GM23338 (cell line): ENCODE measurements at places on chromosomes 13 and 19. TPM values are rescaled to one million over a fixed set of nuclear protein-coding genes. Genes with fewer than 3 reads are reported as not detected.

RGS9BP gene
- total RNA-seq = 0.43 and 0.83 TPM in 2 replicates

CAPN12 gene
- 8.0 and 20.5 TPM in 2 replicates for total RNA-seq

SPC24 gene
- 38.7 and 42.2 TPM in 2 replicates for total RNA-seq

DHPS gene
- total RNA-seq = 126 and 141 TPM in 2 replicates

SNRNP70 gene
- 349 and 361 TPM in 2 replicates for total RNA-seq

KLK4 gene
- 0.54 and 0.76 TPM in 2 replicates for total RNA-seq

ANGPTL8 gene
- total RNA-seq = not detected in 2 replicates

ATP4A gene
- total RNA-seq = 0.62 and 0.63 TPM in 2 replicates
